ENCODE measurements at places on chromosomes 3 and 15. TPM values are rescaled to one million over a fixed set of nuclear protein-coding genes. Genes with fewer than 3 reads are reported as not detected.

DNA sequence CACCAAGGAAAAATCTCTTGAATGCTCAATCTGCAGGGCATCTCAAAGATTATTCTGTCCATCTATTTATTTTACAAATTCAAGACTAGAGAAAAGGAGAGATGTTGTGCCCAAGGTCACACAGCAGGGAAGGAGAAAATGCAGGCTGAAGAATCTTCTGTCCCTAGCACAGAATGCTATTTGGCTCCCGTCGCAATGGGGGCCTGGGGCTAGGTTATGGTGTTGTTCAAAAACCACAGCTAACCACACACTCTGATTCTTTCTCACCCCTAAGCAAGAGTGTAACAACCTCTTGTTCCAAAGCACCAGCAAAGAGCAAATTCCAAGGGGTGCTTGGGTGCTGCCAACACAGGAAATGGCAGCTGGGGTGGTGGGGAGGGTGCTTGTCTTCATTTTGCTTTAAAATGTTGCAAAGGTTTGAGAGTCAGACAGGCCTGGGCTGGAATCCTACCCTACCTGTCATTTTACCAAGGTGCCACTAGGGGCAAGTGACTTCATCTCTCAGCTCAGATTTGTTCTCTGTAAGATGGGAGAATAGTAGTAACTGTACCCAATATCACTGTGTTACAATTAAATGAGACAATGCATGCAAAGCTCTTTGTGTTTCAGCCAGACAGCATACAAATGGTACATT lies 112.5 kb downstream of the ADAMTS9 start:
- no peak for DNase-seq

DNA sequence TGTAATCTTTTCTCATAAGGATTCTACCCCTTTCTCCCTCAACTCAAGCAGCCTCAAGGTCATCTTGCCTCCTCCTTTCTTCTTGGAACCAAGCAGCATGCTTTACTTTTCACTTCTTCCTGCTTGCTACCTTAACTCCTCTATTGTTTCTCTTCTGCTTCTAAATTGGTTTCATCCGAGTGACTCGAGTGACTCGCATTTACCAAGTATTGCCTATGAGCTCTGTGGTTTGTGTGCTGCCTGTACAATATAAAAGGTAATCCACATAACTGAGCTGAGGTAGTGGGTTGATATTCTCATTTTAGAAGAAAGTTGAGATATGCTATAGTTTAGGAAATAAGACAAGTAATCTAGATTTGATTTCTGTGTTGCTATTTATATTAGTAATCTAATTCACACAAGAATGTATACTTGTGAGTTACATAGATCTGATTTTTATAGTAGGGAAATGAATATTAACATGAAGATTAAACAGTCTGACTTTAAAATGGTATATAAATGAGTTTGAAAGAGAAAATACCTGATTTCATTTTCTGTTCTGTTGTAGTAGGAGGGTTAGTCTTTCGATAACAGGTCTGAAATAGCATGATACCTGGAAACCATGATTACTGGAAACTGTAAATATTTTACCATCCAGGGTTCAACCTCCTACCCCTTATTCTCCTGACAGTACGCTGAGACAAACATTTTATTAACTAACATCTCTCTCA lies 5.5 kb downstream of the HHLA2 start:
- no peak for DNase-seq

- DNase-seq: no peak
These were observed 60.0 kb downstream of the CCK start for GRCh38 chr3:42205800-42206514.

DNA sequence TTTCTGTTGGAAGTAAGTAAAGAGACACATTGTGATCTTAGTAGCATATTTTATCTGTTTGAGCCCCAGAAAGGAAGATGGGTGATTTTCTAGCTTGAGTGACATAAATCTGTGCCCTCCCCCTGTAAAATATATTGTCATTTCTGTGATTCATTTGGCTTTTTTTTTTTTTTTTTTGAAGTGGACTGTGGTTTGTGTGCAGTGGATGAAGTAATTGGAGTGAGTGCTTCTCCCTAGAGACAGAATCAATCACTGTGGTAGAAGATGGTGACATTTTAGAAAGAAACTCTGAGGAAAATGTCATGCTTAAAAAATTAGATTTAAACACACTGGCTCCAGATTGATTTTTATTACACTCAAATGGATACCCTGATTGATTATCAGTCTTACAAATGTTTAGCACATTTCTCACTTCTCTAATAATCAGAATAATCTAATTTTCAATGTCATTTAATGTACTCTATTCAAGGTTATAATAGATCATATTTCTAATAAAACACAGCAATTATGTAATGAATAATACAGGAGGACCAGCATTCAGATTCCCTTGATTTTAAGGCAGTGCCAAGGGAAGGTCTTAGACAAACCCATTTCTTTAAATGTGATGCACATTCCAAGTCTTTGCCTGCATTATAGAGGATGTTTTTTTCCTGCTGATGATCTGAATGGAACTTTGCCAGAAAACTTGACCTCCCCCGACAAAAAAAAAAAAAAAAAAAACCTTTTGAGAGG lies 116.6 kb downstream of the TOP2B start:
- no peak for DNase-seq

FBXL22 gene
- 1.4 TPM for polyA plus RNA-seq

ZNF662 gene
- polyA plus RNA-seq: 38.4 TPM

TMCO5A gene
- polyA plus RNA-seq: not detected

All from left renal cortex interstitium (tissue), 4 donors.